Skeletal muscle tissue (tissue), 5 donors: ENCODE measurements at places on chromosomes 7 and 10. TPM values are rescaled to one million over a fixed set of nuclear protein-coding genes. Genes with fewer than 3 reads are reported as not detected.

The NPSR1 gene
- 1.6 TPM for total RNA-seq

The UCMA gene
- 1.6 TPM for total RNA-seq

The FZD8 gene
- 35.5 TPM for total RNA-seq

The NUTM2A gene
- total RNA-seq, result 1.0 TPM

The CASD1 gene
- total RNA-seq, result 59.0 TPM

The MCM10 gene
- 4.2 TPM for total RNA-seq

The CYP3A7 gene
- total RNA-seq, result 0.52 TPM

The DCLRE1C gene
- 4.7 TPM for total RNA-seq

The PNLIPRP1 gene
- not detected for total RNA-seq

The LRRD1 gene
- 0.52 TPM for total RNA-seq

The TCF7L2 gene
- total RNA-seq, result 33.9 TPM

The WDR86 gene
- total RNA-seq, result 4.7 TPM

The TEX36 gene
- total RNA-seq, result not detected

The ASB13 gene
- total RNA-seq, result 10.4 TPM

The LDB3 gene
- total RNA-seq, result 87.7 TPM

The NOBOX gene
- total RNA-seq, result not detected

The TBX20 gene
- total RNA-seq, result 1.0 TPM

The TMEM213 gene
- total RNA-seq, result not detected

The CTBP2 gene
- 32.9 TPM for total RNA-seq

The PRR15 gene
- total RNA-seq, result not detected

The PAX4 gene
- total RNA-seq, result not detected

The ZNF786 gene
- total RNA-seq, result 6.3 TPM

The IGFBP3 gene
- total RNA-seq, result 112 TPM

The GARS1 gene
- 41.2 TPM for total RNA-seq

The PPP1R9A gene
- total RNA-seq, result 42.3 TPM

The ACADSB gene
- total RNA-seq, result 6.8 TPM

The TMEM176A gene
- total RNA-seq, result 11.0 TPM

The C10orf105 gene
- not detected for total RNA-seq

The MEST gene
- 446 TPM for total RNA-seq

The ANKRD22 gene
- total RNA-seq, result not detected

The BMPR1A gene
- 42.3 TPM for total RNA-seq

The CLEC5A gene
- 0.52 TPM for total RNA-seq

The PRKG1 gene
- total RNA-seq, result 44.9 TPM

The BAMBI gene
- total RNA-seq, result 4.2 TPM

The ADARB2 gene
- total RNA-seq, result under 0.01 TPM

The TUBAL3 gene
- total RNA-seq, result not detected

The AQP1 gene
- total RNA-seq, result 67.8 TPM

The SAMD9 gene
- total RNA-seq, result 3.1 TPM

The C10orf88 gene
- 12.5 TPM for total RNA-seq
